ENCODE measurements at places on chromosomes 13 and 19.

- DNase-seq: no peak
Measured at GRCh38 chr19:1162404-1163282, 11.4 kb downstream of the SBNO2 start.

- no peak for DNase-seq
Measured at GRCh38 chr13:31043957-31044356, 111.5 kb downstream of the TEX26 start.

- no peak for DNase-seq
Measured at GRCh38 chr13:32594157-32594738, 8.0 kb downstream of the PDS5B start.

DNA sequence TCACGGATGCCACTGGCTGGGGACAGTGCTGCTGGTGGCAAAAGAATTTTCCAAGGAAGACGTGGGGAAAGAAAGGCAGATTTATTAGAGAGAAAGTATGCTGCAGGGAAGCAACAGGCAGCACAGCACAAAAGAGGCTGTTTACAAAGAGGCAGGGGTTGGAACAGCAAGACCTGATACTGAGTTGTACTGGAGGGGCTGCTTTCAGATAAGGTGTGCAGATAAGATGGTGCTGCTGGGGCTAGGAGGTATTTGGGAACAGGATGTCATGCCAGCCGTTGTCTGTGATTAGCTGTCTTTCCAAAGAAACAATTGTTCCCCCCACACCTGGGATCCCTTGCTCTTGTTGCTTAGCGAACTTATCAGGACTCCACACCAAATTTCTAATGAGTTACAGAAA, 2023.3 kb upstream of the PCDH20 start:
- no peak for DNase-seq

GRCh38 chr13:112263152-112263551, 113.0 kb upstream of the SPACA7 start:
- no peak for DNase-seq

- no peak for DNase-seq
Measured at GRCh38 chr19:57088133-57088532, 31.7 kb upstream of the USP29 start.

DNA sequence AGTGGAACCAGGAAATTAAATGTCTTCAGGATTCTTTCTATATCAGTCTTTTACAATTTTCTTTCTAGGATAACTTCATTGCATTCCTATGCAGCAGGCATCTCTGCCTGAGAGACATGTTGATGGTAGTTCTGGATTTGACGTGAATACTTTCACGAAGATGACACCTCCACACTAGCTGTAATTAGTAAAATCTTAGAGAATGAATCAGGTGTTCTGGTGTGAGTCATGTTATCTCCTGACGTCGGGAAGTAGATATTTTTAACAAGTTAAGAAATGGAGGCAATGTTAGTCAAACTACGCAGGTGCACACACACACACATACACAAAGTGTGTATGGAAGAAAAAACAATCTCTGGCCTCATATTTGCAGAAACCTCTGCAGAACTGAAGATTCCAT, 1661.3 kb upstream of the MIR17HG start:
- DNase-seq: no peak

DNA sequence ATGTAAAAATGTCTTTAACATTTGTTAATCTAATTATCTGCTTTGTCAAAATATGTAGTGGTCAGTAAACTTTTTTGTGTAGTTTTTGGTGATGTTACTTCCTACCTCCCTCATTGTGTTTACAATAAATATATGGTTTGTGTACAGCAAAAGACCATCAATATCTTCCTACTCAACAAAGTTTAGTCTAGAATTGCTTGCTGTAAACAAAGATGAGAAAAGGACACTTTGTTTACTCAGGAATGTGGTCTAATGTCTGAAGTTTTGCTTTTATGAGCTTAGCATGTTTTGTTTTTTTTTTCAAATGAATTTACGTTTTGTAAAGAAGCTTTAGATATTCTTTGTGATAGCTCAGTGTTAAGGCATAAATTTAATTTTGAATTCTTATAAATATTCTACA, 563.5 kb upstream of the SPRY2 start:
- no peak for DNase-seq

DNA sequence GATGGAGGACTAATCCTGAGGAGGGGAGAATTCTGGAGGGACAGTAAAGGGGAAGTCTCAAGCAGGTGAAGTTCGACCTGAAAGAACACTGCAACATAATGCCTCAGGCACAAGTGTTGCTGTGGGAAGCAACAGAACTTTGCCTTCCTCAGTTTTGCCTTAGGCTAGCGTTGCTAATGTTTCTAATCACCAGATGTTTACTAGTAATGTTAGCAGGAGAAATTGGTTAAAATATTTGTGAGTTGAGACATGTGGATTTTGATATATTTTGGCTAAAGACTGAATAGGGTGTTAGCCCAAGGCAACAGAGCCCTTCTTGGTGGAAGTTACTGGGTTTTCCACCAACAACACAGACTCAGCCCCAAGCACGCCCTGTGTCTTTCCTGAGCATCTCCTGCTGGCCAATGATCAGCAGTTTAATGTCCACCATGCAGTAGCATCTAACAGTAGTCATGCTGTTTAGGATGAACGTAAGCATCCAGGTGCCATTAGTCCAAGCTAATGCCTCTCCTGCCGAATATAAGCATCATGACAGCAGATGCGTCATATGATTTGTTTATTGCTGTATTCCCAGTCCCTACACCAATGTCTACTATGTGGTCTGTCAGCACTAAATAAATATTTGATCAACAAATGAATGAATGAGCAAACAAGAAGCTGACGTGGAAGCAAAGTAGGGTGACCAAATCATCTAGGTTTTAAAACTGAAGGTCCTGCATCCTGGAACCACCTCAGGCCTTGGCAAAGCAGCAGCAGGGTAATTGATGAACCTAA, 511.9 kb upstream of the HTR2A start:
- DNase-seq: no peak

GRCh38 chr19:51821456-51821855, 26.5 kb downstream of the FPR3 start:
- no peak for DNase-seq
